ENCODE measurements at places on chromosomes 6 and 20.

GRCh38 chr20:931401-931800 lies 15.3 kb upstream of the ANGPT4 start:
- DNase-seq: peak; percentile 11

GRCh38 chr6:119339941-119340456 lies 9.6 kb downstream of the MAN1A1 start:
- no peak for DNase-seq

DNA sequence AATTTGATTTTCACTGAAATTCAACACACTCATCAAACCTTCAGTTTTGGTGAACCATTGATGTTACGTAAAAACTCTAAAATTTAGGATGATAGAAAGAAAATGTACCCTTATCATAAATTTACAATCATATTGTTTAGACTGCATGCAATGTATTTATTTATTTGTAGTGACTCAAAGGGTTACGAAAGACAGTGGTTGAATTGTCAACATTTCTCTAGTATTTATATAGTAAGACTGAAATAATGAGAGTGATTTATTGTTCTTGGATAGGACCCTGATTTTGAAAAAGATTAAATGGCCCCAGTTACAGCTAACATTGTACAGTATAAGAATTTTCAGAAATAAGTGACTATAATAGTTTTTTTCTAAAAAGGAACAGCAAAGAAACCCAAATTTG lies 591.5 kb downstream of the RFPL4B start:
- no peak for DNase-seq

DNA sequence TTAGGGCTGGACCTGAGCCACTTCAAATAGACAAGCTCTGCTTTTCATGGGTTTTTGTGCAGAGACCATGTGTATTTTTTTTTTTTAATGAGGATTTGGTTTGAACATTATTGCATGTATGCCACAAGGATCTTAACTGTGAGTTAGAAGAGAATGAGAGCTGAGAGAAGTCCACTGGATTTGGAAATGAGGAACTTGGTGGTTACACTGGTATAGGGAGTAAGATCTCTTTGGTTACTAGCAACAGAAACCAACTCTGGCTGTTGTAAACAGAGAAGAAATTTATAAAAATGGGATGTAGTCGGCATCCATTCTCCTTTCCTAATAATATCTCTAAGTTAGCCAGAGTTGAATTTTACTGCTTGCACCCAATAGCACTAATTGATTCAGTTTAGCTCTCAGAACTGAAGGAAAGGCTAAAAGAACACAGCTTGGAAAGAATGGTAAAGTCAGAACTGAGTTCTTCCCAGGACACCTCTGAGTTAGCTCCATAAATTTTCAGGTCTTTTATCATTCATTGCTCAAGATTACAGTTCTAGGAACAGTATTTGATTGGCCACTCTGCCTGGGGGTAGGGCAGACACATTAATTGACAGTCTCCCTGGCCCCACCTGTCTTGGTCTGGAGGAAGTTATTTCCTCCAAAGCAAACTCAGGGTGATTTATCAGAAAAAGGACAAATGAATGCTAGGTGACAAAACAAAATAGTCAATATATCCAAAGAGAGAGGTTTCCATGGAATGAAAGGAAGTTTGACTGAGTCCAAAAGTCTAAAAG lies 3.9 kb upstream of the WFDC2 start:
- DNase-seq: no peak

- no peak for DNase-seq
Measured at GRCh38 chr6:25215881-25216280, 63.3 kb upstream of the CARMIL1 start.

DNA sequence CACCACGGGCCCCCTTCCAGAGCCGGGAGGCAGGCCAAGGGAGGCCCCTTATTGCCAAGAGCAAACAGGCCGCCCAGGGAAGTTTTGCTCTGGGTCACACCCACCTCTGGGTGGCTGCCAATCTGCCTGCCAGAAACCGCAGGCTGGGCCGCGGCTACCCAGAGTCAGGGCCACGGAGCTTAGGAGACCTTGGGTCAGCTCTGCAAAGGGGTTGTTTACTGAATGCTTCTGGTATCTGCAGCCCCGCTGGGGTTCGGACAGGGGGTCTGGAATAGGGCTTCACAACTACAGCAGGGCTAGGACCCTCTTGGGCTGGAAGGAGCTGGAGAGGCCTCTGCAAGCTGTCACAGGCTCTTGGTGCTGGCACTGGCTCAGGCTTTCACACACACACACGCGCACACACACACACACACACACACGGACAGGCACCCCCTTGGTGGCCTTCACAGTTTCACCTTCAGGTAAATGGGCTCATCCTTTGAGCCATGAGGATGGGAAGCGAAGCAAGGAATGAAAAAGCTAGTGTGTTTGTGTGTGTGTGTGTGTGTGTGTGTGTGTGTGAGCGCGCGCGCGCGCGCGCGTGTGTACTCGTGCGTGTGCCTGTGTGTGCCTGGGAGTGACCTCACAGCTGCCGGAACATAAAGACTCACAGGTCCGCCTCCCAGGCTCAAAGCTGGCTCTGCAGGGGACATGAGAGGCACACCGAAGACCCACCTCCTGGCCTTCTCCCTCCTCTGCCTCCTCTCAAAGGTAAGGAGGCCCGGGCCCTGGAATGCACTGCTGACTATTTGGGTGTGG lies at the start of gene CCN5:
CCN5 (plus strand) TSS at position 669 of the 798 bp plus-strand sequence; CDS start at position 691, 22 bp downstream.
- DNase-seq: peak; percentile 81

- DNase-seq: peak; percentile 54
Measured at GRCh38 chr20:32752458-32753250, 9.4 kb upstream of the COMMD7 start.

- peak; percentile 54 for DNase-seq
Measured at GRCh38 chr20:32456869-32457478, 98.8 kb downstream of the ASXL1 start.

DNA sequence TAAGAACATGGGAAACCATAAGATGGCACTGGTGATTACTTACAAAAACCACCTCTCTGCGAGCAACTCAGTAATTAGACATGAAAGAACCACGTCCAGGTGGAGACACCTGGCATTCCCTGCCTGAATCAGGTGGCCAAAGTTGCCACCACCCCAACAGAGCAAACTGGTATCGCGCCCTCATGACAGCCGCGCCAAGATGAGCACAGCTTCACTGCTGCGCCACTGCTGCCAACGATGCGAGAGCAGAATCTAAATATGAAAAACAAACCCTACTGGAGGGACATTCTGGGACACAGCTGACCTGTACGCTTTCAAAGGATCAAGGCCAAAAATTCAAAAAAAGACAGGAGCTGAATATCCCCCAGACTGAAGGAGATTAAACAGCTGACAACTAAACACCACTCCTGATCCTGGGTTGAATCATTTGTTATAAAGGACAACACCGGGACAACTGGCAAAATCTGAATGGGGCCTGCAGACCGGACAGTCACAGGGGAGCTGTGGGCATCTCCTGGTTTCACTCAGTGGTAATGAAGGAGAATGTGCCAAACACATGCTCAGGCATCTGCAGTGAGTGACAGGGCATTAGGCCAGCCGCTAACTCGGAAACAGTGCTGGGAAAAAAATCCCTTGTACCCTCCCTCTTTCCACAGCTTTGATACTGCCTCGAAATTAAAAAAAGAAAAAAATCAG lies 17.4 kb downstream of the CST7 start:
- no peak for DNase-seq

- DNase-seq: no peak
Measured at GRCh38 chr6:55167860-55168259, 6.5 kb upstream of the HCRTR2 start.

- DNase-seq: no peak
Measured at GRCh38 chr20:12597551-12597950, 411.2 kb upstream of the SPTLC3 start.

DNA sequence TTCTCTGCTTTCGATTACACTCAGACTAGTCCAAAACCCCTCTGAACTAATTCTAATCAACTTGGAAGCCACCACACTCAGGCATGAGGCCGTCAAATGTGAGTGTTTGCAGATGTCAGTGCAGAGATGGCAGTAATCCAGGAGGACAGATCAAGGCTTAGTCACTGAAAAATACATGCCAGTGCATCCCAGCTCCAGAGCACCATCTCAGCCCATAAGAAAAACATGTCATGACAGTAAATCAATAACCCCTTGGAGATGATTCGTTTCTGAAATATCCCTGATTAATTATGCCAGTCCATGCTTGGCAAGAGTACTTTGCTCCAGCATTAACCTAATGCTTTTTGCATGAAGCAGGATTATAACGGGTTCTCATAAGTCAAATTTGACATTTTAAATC lies 179.5 kb downstream of the ADAT2 start:
- DNase-seq: peak; percentile 79

DNA sequence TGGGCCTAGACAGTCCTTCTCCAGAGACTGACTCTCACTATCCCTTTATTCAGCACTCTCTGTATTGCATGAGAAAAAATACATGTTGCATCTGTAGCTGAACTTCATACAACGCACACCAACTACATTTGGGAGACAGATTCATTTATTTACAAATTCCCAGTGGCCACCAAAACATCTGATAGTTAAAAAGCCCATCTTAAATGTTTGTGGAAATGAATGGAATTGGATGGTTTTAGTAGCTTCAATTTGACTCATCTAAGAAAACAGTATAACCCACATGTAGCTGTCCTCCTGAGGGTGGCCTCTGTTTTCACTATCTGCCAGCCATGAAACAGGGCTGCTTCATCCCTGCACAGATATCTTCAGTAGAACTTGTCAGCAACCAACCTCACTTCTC lies 116.3 kb downstream of the PCSK2 start:
- DNase-seq: no peak

DNA sequence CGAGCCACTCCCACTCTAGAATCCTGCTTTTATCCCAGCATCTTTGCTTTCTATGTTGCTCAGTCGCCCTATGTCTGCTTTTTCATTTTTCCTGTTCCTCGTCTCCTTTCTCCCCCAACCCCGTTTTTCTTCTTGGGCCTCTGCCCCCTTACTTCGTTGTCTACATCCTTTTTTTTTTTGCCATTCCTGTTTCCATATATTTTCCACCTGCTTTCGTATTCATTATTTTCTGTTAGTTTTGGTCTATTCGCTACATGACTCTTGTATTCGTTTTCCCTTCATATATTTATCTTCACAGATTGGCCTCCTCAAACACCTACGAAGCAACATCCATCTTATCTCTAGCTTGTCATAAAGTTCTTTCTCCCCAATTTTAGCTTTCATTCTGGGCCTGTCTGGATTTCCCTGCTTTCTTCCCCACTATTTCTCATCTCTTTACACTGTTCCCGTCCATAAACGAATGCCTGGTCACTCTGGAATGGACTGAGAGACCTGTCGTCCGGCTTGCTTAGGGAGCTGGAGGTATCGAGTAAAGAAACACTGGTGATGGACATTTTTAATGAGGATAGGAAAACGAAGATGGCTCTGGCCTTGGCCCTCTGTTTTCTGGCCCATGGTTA lies 915 bp downstream of the PRRC2A start:
- no peak for DNase-seq

DNA sequence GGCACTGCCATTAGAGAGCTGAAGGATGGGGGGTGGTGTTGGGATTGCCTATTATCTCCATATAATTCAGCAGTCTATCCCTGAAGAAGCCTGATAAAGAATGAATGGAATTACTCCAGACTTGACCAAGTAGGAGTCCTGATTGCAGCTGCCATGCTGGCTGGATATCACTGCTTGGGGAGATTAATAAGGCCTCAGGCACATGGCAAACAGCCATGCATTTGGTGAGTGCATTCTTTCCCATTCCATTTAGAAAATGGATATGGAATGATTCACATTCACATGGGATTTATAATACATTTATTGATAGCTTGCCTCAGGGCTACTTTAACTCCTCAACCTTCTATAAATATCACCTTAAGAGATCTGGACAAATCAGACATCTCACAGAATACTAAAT lies 49.6 kb upstream of the HLA-A start:
- DNase-seq: no peak

DNA sequence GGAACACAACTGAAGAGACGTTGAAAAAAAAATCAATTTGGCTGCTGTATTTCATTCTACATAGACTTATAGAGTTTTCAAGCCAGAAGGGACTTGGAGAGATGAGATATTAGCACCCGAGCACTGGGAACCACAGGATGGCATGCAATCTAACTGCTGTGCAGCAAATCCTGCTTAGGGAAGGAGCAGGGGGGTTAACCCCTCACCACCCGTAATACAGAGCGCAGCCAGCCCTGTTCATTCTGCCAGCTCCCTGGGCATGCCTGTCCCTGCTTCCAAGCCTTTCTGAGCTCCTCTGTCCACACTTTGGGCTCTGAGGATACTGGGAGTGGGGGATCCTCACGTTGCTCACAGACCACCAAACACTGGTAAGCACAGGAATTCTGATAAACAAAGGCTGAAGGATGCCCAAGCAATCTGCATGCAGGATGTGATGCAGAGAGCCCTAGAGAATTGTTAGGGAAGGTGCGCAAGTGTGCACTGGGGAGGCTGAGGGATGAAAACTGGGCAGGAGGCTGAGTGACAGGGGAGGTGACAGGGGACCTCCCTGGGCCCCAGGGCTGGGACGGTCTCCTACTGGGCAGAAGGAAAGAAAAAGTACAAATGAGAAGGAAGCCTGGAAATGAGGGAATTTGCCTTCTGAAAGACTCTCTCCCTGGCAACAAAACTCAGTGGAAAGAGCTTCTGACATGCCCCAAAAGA lies 34.0 kb downstream of the CPNE5 start:
- DNase-seq: no peak

GRCh38 chr6:143529095-143529494 lies 17.6 kb upstream of the FUCA2 start:
- DNase-seq: no peak

DNA sequence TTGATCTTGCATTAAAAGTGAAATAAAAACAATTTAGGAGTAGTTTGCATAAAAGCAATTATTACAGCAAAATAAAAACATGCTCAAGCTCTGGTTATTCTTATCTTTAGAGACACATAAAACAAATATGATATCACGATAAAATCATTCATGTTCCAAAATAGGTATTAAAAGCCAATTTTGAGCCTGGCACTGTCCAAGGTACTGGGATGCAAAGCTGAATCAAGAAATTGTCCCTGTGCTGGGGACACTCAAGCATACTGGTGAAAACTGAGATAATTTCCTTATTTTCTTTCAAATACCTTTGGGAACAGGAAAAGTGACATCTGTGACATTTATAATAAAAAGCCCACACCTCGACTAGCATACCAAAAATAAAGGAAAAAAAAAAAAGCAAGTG lies 931 bp upstream of the MTCL3 start:
- peak; percentile 15 for DNase-seq

DNA sequence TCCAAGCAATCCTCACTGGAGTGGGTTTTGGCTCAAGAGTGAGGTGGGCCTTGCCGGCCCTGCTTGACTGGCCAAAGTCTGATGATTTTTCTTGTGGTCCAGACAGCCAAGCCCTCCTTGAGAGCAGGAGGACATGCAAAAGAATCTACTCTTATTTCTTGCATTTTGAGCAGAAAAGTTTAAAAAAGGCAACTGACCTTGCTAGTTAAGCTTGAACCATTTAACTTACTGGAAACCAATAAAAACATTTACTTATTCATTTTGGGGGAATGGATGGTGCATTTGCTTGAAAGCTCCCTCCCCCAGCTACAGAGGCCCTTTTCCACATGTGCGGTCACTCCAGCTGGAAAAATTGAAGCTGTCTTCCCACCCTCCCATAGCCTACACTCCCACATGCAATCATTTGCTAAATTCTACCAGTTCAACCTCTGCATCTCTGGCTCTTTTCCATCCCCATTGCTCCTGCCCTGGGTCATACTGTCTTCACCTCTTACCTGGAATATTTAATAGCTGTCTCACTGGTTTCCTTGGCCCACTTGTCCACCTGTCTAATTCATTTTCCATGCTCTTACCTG lies 527.9 kb downstream of the DHX35 start:
- DNase-seq: no peak

Data from cardiac fibroblast (primary cell).